ENCODE measurements at places on chromosomes 2 and 18. TPM values are rescaled to one million over a fixed set of nuclear protein-coding genes. Genes with fewer than 3 reads are reported as not detected.

RAB27B gene
- total RNA-seq: 10.5 TPM

- no peak for DNase-seq
Measured at GRCh38 chr2:239157771-239158170, 243.0 kb downstream of the HDAC4 start.

FTCDNL1 gene
- 2.2 TPM for total RNA-seq

GRCh38 chr2:109527846-109528705 lies 85.7 kb downstream of the SEPTIN10 start:
- DNase-seq: no peak

SLC40A1 gene
- total RNA-seq: 265 TPM

GRCh38 chr2:3626118-3626811 lies 31.4 kb downstream of the COLEC11 start:
- peak; percentile 4 for DNase-seq

ANKRD39 gene
- 4.4 TPM for total RNA-seq

SERPINB10 gene
- total RNA-seq: 3.9 TPM

CD8B2 gene
- total RNA-seq: 0.10 TPM

TUBB8B gene
- not detected for total RNA-seq

GRCh38 chr2:96547203-96547641 lies 10.7 kb downstream of the ARID5A start:
- DNase-seq: no peak

- no peak for DNase-seq
Measured at GRCh38 chr2:239690651-239691631, 290.1 kb upstream of the HDAC4 start.

TMEM178A gene
- total RNA-seq: 3.2 TPM

DNA sequence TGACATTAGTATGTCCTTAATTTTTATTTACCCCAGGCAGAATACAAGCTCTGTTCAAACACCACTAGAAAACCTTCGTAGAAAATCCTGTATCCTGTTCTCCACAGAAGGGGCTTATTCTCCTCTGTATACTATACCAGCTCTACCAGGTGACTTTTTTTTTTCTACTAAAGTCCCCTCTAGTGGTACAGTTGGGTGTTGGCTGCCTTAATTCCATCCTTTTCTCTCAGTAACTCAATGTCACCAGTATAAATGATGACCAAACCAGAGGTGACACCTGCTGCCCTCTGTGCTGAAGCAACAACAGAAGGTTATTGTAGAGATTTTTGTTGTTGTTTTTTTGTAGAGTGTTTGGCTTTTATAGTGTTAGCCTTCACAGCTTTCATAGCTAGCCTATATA lies 1322.0 kb downstream of the LRP1B start:
- DNase-seq: no peak

CERS6 gene
- total RNA-seq: 34.6 TPM

DNA sequence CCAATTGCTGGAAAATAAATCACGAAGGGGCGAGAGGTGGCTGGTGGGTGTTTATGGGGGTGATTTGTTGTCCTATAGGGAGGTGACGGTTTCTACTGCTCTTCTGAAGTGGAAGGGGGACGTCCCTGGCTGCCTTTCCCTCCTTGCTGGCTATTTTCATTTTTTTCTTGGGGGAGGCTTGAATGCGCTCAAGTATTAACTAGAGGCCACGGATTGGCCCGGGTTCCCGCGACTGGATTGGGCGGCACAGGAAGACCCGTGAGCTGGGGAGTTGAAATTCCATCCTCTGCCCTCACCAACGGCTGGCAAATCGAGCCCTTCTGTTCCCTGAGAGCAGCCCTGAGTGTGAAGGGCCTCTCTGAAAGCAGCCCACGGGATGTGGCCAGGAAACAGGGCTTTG lies 176.5 kb upstream of the SPRED2 start:
- DNase-seq: peak; percentile 26

DNA sequence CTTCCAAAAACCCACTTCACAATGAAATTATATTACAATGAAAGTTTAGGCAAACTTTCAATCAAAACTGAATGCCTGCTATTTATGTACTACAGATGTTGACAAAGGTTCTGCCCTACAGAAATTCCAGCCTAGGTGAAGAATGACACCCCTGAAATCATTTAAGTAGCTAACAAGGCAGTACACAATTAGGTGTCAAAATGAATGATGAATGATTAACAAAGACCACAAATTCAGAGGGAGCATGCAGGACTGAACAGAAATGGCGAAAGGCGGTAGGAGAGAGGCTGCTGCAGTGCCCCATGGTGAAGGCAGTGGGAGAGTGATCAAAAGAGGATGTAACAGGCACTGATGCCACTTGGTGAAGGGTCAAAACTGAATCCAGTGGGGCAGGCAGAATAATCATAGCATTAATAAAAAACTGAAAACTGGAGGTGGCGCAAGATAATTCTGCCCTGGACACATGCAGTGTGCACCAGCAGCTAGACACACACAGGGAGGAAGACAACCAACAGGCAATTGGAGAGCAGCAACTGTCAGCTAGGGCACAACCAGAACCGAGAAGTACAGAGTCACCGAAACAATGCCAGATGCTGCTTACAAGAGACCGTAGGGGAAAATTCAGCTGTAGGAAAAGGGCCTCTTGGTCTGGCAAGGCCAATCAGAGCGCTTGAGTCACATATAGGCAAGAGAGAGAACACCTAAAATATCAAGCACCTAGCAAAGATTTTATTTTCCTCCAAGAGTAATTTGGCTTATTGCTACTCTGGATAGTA lies 4.5 kb downstream of the TMEM131 start:
- DNase-seq: no peak

DNA sequence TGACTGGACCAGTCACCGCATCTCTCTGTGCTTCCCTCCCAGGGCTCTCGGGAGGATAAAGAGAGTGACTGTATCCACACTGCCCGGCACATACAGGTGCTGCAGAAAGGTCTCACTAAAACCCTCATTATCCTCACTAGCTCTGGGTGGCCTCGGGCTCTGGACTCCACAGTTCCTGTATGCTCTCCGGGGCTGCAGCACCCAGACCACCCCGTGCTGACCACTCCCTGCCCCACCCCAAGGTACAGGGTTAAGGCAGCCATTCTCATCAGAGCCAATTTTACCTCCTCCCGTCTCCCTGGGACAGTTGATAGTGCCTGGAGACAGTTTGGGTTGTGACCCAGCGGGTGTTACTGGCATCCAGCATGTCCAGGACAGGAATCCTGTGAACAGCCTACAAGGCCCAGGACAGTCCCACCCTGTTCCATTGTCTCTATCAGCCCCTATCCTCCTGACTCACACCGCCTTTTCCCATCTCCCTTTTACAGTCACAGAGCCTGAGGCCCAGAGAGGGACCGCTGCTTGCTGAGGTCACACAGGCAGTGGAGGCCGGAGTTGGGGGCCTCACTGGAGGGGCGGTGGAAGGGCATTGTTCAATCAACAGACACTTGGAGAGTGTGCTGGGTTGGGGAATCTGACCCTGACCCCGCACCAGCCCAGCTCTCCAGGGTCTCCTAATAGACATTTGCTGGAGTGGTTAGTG lies 1.7 kb downstream of the ZAP70 start:
- DNase-seq: no peak

DNA sequence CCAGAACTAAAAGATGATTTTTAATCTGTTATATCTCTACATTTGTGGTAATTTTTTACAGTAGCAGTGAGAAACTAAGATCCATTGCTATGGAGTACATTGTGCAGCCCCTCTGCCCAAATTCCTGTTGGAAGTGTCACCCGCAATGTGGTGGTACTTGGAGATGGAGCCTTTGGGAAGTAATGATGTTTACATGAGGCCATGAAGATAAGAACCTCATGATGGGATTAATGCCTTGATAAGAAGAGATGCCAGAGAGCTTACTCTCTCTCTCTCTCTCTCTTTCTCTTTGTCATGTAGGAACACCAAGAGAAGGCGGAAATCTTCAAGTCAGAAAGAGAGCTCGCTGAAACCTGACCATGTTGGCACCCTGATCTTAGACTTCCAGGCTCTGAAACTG lies 535.4 kb downstream of the PID1 start:
- no peak for DNase-seq

GRCh38 chr18:58726671-58727070 lies 55.4 kb downstream of the MALT1 start:
- DNase-seq: no peak

MATN3 gene
- total RNA-seq: 0.30 TPM

DNA sequence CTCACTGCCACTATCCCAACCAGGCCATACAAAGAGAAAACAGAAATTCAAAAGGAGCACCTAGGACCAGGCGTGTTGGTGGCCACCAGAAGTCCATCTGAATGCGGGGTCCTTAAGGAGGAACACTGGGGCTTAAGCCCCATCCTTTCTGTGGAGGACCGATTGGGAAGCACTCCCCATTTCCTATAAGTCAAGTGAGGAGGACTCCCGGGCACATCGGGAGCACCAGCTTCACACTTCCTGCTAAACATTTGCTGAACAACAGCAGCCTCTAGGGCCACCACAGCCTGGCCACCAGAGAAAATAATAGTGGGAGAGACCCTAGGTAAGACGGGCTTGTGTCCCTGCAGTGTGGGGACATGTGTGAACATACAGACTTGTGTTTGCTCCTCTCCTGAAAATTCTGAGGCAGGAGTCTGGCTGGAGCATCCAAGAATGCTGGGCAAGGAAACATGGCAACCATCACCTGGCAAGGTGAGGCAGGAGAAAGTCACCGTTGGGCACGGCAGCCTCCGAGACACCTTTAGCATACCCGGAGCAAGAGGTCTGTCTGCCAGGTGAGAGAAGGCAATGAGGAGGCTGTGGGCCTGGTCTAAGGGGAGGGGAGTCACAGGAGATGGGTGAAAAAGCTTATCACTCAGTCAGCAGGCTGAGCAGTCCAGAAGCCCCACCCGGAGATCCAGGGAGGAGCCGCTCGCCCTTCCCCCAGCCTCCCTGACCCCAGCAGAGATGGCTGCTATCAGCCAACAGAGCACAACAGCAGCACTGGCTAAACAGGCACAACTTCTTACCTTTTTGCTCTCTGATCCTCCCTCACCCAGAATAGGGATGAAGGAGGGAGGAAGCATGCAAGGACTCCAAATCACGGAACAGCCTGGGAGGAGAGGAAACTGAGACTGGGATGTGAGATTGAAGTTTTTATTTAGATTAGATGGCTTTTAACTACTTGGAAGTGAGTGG lies 282.3 kb downstream of the EIPR1 start:
- no peak for DNase-seq

REEP1 gene
- total RNA-seq: 3.9 TPM

GRCh38 chr18:9701609-9702349 lies 6.3 kb upstream of the RAB31 start:
- DNase-seq: no peak

ZC3H8 gene
- 14.4 TPM for total RNA-seq

SFT2D3 gene
- 5.6 TPM for total RNA-seq
